Stimulated activated CD4-positive, alpha-beta T cell treated with anti-CD3 and anti-CD28 coated beads, Interleukin-1b, Interleukin-23, amount 100 ng/mL, for 1 hour (primary cell): ENCODE measurements at places on chromosomes 3 and 15.

DNA sequence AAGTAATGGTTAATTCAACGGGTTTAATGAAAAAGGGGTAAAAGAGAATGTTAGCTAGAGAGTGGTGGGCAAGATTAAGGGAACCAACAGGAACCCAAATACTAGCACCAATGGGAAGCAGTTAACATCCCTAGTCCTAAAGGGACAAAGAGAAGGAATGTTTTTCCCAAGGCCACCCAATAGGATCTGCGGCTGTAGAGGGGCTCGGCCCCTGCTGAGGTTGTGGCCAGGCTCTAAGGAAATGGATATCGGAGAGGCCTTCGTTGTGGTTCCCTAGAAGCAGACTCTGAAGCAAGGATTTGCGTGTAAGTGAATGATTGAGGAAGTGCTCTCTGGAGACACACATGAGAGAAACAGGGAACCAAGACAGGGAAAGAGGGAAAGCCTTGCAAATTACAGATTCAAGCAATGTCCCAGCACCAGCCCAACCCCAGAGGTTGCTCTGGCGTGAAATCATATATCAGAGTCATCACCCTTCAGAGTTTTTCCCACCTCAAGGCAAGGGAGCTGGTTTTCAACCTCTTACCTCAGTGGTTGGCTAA is 83.6 kb upstream of the TNIK start:
- DNase-seq: no peak

DNA sequence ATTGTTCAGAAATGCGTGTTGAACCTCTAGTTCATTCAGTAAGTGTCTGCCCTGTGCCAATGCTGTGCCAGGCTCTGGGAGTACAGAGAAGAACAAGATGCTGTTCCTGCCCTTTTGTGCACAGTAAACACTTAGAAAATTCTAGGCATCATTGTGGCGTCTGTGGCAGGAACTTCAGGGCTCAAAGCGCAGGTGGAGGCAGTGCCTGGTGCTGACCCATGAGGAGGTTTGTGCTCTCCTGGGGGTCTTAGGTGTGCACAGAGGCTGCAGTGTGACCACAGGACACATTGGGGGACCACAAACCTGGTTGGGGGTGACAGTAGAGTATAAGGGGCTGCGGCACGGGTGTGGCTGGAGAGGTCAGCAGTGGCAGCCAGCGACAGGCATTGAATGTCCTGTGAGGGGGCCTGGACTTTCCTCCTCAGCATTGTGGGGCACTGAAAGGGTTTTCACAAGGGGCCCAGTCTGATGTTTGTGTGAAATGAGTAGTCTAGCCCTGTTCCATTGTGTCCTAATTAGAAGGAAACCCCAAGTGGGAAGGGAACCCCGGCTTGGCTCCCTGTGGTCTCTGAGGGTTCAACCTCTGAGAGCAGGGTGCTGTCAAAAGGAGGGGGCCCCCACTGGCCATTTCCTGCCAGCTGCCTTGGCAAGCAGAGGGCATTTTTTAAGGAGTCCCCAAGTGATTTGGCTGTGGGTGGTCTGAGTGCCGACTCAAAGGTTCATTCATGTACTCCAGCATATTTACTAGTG is 20.9 kb downstream of the MRAS start:
- no peak for DNase-seq

DNA sequence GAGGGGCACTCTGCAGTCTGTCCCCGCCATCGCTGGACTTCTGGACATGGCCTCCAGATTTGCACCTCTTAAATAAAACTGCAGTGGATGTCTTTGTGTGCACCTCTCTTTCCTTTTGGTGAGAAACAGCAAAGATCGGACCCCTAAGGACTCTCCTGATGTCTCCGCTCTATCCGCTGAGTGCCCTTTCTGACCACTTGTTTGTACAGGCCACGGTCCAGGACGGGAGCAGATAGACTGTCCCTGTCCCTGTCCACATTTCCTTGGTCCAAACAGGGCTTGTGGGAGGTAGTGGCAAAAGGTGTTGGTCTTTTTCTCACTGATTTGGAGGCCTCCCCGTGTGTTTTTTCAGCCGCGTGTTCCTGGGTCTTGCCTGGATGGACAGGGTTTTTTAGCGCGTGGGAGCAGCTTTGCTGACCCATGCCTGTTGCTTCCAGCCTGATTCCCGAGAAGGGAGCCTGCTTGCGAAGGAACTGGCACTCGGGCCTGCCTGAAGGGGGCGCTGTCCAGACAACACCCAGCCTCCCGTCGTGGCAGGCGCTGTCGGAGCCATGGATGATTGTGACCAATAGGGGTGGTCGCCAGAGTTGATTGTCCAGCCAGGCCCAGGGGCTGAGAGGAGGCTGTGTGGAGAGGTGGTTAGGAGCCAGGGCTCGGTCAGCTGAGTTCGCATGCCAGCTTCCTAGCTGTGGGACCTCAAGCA is 13.2 kb upstream of the STAB1 start:
- DNase-seq: no peak

GRCh38 chr15:43287254-43287653 is 20.5 kb upstream of the TGM5 start:
- no peak for DNase-seq

GRCh38 chr3:45306406-45307008 is 80.4 kb upstream of the TMEM158 start:
- no peak for DNase-seq

DNA sequence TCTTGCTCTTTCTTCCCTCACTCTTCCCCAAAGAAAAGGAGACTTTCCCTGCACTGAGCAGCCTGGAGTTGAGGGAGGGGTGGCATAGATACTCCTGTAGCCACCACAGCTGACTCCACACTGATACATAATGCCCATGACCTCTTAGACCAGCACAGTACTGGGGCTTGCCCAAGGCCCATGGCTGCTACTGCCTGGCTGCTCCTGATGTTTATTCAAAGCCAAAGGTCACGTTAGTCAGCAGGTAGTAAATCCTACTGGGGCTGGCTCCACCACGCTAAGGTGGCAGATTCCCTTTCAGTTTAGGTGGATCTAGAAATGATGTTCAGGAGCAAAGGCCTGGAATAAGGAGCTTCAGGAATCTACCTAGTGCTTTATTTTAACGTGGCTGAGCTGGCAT is 212.7 kb downstream of the C3orf38 start:
- DNase-seq: no peak

DNA sequence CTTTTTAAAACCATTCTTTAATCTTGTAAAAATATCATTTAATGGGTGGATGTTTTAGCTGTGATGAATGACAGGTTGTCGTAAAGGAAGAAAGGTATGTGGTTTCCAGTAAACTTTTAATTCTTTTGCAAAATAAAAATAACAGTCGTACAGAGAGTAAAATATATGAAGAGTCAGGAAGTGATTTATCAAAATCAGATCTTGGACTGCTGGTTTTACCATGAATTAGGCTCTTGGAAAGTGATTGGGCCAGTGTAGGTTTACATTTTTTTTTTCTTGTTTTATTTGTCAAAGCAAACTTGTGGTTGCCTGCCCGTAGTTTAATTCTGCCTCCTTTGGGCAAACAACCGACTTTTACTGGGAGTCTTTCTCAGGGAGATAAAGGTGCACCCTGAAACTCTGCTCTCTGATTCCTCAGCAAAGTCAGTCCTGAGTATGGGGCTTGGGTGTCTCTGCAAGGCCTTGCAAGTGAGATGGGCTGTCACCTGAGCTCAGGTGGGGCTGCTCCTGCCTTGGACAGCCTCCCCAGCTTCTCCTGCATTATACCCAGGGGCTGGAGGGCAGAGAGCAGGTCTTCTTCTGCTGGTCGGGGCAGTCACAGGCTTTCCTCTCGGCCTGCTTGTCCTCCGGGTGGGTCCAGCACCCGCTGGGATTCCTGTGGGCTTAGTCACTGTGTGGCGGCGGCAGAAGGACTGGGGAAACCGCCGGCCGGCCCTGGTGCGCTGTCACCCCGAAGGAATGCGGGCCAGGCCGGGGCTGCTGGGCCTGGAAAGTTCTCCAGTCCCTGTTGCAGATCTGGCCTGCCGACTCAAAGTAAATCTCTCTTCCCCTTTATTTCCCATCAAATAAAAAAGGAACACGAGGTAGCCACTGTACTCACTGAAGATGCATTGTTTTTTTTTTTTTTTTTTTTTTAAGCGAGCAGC is 79.0 kb downstream of the IGF1R start:
- no peak for DNase-seq

DNA sequence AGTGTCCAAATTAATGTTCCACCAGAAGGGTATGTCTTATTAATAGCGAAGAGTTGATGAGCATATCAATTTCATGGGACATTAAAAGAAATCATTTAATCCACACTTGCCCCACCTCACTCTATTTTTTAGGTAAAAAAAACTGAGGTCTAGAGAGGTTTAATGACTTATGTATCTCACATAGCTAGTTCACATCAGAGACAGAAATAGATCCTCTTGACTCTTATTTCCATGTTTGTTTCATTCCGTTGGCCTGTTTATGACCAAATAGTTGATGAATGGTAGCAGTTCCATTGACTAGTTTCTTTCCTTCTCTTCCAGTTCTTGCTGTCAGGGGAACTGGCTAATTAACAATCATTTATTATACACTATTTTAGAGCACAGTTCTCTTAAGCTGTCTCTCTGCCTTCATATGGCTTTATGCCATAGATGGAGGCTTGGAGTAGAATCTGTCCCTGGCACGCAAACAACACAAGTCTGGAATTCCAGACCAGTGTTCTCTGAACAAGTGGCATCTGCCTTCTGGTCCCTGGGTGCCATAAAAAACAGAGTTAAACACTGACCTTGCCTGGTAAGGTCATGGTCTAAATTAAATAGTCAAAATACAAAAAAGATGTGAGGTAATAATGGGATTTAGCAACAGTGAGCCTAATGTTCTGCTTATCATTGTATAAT is 220.0 kb upstream of the CGNL1 start:
- DNase-seq: no peak

DNA sequence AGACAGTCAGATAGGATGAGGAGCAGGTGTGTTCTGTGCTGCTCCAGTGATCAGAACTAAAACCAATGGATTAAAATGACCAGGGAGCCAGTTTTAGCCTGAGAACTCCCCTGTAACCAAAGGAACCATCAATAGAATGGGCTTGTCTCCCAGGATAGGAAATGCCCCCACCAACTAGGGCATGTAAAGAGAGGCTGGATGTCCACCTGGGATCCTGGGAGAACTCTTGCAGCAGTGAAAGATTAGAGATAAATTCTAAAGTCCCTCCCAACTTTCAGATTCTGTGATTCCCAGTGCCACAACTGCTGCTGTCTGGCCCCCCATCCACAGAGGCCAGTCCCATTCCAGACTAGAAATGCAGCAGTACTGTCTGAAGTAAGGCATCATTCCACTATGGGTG is 33.8 kb downstream of the HDC start:
- DNase-seq: no peak

GRCh38 chr3:48387634-48388033 is 15.6 kb downstream of the FBXW12 start:
- no peak for DNase-seq

GRCh38 chr3:155991847-155992246 is 121.4 kb downstream of the GMPS start:
- no peak for DNase-seq
